Stimulated activated CD4-positive, alpha-beta T cell treated with anti-CD3 and anti-CD28 coated beads, Interleukin-2, amount 100 ng/mL, for 4 hours (primary cell): ENCODE measurements at places on chromosomes 5 and 9.

GRCh38 chr5:76974785-76975184 lies 21.9 kb downstream of the CRHBP start:
- DNase-seq: no peak

DNA sequence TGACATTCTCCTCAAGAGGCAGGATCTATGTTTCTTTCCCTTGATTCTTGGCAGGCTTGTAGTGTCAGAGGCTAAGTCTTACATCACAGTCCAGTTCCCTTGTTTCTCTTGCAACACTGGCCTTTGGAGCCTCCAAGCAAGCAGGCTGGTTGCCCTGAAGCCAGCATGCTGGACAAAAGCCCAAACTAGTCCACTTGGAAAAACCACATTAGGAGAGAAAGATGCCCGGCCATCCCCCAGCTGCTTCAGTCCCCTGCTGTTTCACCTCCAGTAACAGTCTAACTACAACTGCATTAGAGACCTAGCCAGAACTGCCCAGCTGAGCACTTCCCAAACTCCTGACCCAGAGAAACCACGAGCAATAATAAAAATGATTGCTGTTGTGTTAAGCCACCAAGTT lies 87.6 kb downstream of the ADAMTS6 start:
- no peak for DNase-seq

- no peak for DNase-seq
These were observed at the start of gene CCDC187 for GRCh38 chr9:136303825-136304416. CCDC187 (minus strand) TSS chr9:136304094; CDS start chr9:136303830, 264 bp downstream.

DNA sequence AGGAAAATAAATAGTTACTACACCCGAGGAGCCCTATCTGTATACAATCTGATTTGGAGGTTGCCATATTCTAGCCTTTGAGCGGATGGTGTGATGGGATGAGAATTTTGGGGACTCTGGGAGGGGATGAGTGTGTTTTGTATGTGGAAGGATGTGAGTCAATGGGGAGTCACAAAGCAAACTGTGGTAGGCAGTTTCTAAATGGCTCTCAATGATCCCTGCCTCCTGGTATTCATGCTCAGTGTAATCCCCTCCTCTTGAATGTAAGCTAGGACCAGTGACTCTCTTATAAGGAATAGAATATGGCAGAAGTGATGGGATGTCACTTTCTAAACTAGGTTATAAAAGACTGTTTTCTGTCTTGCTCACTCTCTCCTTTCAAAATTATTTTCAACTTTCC lies 205.7 kb upstream of the RIOK2 start:
- no peak for DNase-seq

GRCh38 chr9:109886041-109886440 lies 106.0 kb downstream of the PALM2AKAP2 start:
- DNase-seq: no peak

DNA sequence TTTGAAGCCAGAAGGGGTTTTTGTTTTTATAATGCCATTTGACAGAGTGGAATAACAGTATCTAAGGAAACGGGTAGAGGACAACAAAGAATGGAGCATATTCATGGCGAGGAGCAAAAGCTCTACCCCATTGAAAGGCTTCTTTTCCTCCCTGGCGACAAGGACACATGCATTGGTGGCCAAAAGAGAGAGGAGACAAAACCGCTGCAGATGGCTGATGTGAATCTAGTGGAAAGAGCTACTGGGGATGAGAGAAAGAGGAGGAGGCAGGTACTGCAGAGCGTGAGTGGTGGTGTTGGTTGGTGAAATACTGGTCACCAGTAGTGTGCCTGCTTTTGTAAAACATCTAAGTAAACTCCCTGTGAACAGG lies 491 bp downstream of the APC start:
- no peak for DNase-seq

DNA sequence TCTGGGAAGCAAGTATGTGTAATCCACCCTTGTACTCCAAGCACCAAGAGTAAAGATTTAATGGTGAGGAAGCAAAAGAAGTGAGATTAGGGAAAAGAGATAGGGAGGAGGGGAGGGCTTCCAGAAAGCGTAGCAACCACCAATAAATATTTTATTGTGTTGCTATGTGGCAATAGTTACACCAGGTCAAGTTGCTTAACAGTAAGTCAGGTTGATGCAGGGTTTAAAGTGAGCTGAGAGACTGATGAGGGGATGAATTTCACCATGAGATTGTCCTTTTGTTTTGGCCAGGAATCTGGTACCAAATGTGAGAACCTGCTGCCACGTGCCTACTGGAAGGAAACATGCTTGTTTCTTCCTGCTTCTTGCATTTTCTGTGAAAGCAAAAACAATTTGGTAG lies 62.7 kb downstream of the PCSK5 start:
- no peak for DNase-seq

DNA sequence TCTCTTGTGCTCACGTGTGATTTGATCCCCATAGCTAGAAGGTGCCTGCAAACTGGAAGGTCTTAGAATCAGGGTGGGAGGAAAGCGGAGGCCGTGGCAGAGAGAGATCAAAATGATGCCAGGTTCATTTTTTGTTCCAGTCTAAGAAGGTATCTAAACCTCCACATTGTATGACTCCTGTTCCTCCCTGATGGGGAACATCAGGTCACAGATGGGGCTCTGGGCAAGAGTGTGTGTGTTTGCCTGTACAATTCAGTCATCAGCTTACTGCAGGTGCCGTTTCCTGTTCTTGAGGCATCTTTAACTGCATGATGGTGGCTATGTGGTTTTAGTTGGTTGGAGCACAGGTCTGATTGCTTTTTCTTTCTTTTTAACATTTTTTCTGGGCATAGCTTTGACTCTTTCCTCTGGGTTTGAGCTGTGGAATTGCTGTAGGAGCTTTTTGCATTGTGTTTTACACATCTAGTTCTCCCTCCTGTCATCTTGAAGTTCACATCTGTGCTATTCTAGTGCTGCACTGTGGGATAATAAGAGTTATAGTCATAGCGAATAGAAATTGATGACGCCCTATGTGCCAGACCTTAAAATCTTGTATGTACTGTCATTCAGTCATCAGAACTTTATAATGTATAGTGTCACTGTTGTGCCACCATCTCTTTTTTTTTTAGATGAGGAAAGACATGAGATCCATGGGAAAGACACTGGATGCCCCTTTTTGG lies 30.8 kb downstream of the ARHGAP26 start:
- DNase-seq: peak; percentile 16

GRCh38 chr9:116939614-116940013 lies 252.5 kb downstream of the TRIM32 start:
- DNase-seq: no peak

GRCh38 chr5:95818181-95819147 lies 4.1 kb downstream of the GLRX start:
- DNase-seq: no peak

- DNase-seq: no peak
These were observed 14.4 kb upstream of the S1PR3 start for GRCh38 chr9:88976890-88977257.

GRCh38 chr9:122810306-122810946 lies 10.5 kb downstream of the OR1K1 start:
- DNase-seq: peak; percentile 61

DNA sequence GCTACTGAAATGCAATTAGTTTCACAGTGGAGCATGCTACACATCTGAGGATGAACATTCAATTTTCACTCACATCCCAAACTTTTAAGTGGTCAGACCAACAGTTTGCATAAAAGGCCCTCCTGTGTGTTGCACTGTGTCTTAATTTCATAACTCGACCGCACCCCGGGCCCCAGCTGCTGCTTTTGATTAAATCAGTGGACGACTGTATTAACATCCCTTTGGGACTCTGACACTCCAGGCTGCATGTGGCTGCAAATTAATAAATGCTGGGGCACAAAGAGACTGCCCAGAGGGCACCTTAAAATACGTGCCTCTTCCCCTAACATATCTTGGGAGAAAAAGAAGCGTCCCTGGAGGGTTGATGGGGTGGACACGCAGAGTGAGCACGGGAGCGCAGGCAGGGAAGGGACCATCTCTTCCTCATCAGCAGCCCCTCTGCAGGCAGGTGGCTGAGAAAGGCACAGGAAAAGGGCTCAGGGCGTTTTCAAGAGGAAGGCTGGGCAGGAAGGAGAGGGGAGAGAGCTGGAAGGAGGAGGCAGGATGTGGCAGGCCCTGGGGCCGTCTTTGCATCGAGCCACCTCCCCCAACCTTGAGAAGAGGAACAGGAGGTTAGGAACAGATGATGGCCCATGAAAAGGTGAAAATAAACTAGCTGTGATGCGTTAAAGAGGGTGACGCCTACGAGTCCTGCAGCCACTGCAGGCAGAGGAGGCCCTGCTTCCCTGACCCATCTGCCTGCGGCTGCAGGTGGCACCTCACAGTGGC lies 18.6 kb downstream of the MED10 start:
- no peak for DNase-seq
